ENCODE measurements at places on chromosomes 11 and 22.
A peak's percentile ranks its signal among the peaks of the same experiment; 100 is the strongest.

DNA sequence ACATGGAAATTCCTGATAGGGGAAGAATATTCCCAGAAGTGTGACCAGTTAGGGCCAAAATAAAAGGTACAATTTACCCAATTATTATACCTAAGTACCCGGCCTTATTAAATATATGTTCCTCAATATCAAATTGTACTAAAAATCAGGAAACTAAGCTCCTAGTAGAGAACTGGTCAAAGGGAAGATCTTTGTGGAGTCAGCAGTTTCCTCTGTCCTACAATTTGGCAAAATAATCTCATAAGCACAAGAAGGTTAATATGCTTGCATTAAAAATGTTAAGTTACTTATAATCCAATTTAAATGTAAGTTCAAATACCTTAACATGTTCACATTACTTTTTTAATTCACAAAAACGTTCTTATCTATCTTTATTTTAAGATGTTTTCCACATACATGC, 10.3 kb downstream of the TTC28 start:
- no peak overlapping the region for H3K27ac ChIP-seq
- no peak overlapping the region for H3K4me3 ChIP-seq
- no peak for DNase-seq
- peaks cover 4% of the 10 kb centered on the region for H3K4me1 ChIP-seq
- H3K36me3 ChIP-seq, result no peaks in the 10 kb centered on the region

- H3K36me3 ChIP-seq, result no peaks in the 10 kb centered on the region
- H3K27me3 ChIP-seq, result no peaks in the 10 kb centered on the region
- H3K4me1 ChIP-seq, result peaks cover 16% of the 10 kb centered on the region
- H3K4me3 ChIP-seq, result no peak overlapping the region
- no peak for DNase-seq
Observed at GRCh38 chr11:34311126-34311525, 46.7 kb downstream of the ABTB2 start.

GRCh38 chr11:21066030-21066429, 396.6 kb downstream of the NELL1 start:
- no peak overlapping the region for H3K27ac ChIP-seq
- peaks cover 4% of the 10 kb centered on the region for H3K27me3 ChIP-seq
- H3K4me3 ChIP-seq, result peak overlapping the region; percentile 47
- DNase-seq, result no peak
- peaks cover 9% of the 10 kb centered on the region for H3K4me1 ChIP-seq

GRCh38 chr11:630871-631270, 3.9 kb upstream of the SCT start:
- no peaks in the 10 kb centered on the region for H3K36me3 ChIP-seq
- no peak overlapping the region for H3K4me3 ChIP-seq
- H3K27me3 ChIP-seq, result no peaks in the 10 kb centered on the region
- H3K4me1 ChIP-seq, result no peaks in the 10 kb centered on the region
- no peak for DNase-seq

DNA sequence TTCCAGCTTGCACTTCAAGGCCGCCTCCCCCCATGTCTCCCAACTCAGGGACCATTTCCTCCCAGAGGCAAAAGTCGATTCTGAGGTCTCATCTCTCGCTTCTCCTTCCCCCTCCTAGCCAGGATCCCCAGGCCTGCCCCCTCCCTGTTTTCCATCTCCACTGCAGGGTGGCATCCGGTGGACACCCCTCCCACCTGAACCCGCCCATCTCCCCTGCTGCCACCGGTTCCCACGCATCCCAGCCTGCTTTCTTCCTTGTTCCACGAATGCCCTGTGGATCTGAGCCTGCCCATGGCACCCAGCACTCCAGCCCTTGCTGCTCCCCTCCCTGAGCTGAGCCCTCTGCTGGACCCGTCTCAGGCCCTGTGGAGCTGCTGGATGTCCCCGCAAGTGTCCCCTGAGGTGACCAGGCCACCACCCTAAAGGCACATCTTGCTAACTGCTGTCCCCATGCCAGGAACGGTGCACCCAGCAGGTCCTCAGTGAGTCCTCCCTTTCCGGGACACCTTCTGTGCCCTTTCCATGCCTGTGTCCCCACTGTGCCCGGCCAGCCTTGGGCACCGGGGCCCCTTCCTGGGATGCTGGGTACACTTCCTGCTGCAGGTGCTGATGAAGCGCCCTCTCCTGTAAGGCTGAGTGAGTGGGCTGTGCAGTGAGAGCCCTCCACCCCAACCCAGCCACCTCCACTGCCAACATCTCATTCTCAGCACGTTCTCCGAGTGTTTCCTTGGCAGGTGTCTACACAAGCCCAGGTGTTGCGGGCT, 936 bp downstream of the IL17REL start:
- H3K27ac ChIP-seq, result no peak overlapping the region
- no peaks in the 10 kb centered on the region for H3K36me3 ChIP-seq
- DNase-seq, result no peak

DNA sequence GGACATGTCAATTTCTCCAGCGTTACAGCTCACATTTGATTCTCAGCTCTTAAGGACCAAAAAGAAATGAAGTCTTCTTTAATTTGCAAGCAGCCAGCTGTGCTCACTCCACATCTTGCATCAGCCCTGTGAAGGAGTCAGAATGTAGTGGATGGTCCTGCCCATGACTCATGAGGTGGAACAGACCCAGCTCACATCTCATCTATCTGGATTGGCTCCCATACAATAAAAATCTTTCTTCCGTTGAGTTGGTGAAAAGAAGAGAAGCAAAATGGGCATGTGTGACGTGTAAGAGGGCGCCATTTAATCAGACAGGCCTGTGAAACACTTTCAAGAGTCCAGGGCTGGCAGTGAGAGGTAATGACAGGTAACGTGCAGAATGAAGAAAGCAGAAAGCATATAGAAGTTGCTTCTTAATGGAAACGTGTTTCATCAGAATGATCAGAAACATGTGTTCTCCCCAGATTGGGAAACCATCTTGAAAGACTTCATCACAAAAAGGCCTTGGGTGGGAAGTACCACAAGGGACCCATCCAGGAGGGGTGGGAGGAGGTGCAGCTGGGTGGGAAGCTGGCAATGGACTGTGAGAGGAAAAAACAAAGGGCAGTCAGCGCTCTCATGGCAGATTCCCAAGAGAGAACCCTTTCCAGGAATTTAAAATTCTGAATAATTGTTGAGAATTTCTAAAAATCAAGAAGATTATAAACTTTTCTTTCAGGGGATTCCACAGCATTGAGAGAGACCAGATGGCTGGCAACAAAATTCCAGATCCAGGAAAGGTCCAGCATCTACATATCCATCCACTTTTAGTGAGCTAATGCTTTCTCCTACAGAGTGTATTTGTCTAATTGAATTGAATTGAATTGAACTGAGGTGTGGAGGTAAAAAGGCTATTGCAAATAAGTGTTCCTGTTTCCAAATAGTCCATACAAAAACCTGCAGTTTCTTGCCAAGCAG, 57.0 kb downstream of the ETS1 start:
- peak overlapping the region; percentile 28 for H3K27ac ChIP-seq
- H3K4me3 ChIP-seq, result no peak overlapping the region
- no peaks in the 10 kb centered on the region for H3K36me3 ChIP-seq
- DNase-seq, result no peak

DNA sequence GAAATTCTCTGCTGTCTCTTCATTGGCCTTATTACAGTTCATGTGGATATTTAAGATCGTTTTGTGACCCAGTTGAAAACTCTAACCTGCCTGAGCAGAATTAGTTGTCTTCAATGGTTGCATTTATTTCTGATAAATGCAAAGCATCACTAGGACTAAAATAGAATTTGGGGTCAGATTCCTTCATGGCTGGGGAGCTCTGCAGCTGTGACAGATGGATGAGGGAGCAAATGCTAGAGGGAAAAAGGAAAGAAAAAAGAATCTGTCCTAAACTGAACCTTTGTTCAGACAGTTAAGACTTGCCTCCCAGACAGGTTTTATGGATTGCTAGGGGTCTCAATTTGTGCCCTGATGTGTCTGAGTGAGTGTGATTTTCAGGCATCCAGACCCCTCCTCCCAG, 113.0 kb downstream of the SYT9 start:
- DNase-seq, result no peak
- no peaks in the 10 kb centered on the region for H3K27me3 ChIP-seq
- H3K27ac ChIP-seq, result no peak overlapping the region
- H3K4me1 ChIP-seq, result peaks cover 8% of the 10 kb centered on the region
- H3K36me3 ChIP-seq, result no peaks in the 10 kb centered on the region
- no peak overlapping the region for H3K4me3 ChIP-seq

GRCh38 chr22:31749636-31750364, at the start of gene PRR14L:
Gene PRR14L (minus strand): TSS chr22:31750132. CDS start chr22:31738860, 11,272 bp downstream.
- H3K4me3 ChIP-seq, result peak within 1 kb of the TSS; percentile 81
- H3K27me3 ChIP-seq, result no peaks in the 10 kb centered on the region
- peak within 1 kb of the TSS; percentile 86 for H3K27ac ChIP-seq
- H3K4me1 ChIP-seq, result peaks cover 34% of the 10 kb centered on the region

GRCh38 chr11:62456630-62457029, 37.8 kb downstream of the SCGB1A1 start:
- no peaks in the 10 kb centered on the region for H3K36me3 ChIP-seq
- DNase-seq, result no peak
- no peak overlapping the region for H3K27ac ChIP-seq

GRCh38 chr22:18154821-18155390, 4.9 kb downstream of the USP18 start:
- H3K27me3 ChIP-seq, result no peaks in the 10 kb centered on the region
- H3K4me1 ChIP-seq, result peaks cover 5% of the 10 kb centered on the region
- no peaks in the 10 kb centered on the region for H3K36me3 ChIP-seq
- no peak overlapping the region for H3K27ac ChIP-seq

DNA sequence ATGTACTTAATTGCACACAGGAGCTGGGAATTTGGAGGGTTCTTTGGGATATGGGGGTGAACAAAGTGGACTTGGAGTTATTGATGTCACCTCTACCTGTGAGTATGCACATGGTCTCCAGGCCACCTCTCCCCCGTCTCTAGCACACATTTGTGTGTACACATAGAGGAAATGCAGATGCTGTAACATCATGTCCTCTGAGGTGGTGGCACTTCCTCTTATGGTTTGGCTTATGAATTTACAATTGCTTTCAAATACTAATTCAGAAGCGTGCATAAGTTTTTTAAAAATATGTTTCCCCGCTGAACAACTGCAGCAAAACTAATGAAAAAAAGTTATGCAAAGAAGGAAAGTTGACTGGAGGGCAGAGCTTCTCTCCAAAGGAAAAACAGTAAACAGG, 152.0 kb upstream of the TENM4 start:
- no peaks in the 10 kb centered on the region for H3K27me3 ChIP-seq
- H3K4me1 ChIP-seq, result no peaks in the 10 kb centered on the region
- no peak for DNase-seq
- H3K36me3 ChIP-seq, result no peaks in the 10 kb centered on the region

- no peaks in the 10 kb centered on the region for H3K27me3 ChIP-seq
- no peaks in the 10 kb centered on the region for H3K36me3 ChIP-seq
- no peak overlapping the region for H3K4me3 ChIP-seq
Observed at GRCh38 chr11:2258501-2259465, 11.6 kb downstream of the ASCL2 start.

DNA sequence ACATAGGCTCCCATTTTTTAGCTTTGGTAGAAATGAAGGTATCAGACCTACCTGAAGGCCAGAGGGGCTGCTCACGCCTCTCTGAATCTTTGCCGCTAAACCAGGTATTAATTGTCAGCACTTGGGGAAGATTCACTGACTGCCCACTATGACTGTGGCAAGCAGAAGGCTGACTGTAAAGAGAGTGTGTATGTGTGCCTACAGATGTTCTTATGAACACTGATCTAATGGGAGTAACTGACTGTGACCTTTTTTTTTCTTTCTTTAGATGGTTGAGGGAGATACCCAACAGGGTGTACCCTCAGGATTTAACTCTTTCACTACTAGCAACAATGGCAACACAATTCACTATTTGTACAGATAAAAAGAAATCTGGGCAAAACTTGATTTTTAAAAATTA, at the start of gene RAG2:
Gene RAG2 (minus strand): TSS at position 186 of the 400 bp plus-strand sequence. CDS start 4,068 bp downstream, outside the sequence.
- H3K4me1 ChIP-seq, result no peaks in the 10 kb centered on the region
- no peak for DNase-seq
- H3K36me3 ChIP-seq, result no peaks in the 10 kb centered on the region
- H3K4me3 ChIP-seq, result no peak within 1 kb of the TSS
- H3K27me3 ChIP-seq, result no peaks in the 10 kb centered on the region
- no peak within 1 kb of the TSS for H3K27ac ChIP-seq

DNA sequence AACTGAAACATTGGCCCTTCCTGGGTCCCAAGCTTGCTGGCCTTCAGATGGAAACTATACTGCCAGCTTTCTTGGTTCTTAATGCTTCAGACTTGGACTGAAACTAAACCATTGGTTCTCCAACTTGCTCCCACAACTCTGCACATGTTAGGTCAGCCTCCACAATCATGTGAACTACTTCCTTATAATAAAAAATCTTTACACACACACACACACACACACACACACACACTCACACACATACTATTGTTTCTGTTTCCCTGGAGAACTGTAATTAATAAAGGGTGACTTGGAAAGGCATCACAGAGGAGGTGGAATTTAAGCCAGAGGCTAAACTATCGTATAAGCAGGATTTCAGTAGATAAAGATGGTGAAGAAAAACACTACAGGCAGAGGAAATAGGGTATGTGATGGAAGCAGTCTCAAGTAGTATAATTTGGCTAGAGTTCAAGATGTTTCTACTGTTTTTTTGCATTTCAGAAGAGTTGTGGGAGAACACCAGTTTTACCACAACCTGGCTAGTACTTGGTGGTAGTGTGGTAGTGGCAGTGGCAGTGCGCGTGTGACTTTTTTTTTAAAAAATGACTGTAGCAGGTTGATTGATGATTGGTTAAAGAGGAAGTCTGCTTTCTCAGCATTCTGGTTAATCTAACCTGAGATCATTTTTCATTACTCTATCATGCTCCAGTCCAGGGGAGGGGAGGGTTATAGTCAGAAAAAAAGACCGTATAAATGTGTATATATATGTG, 70.1 kb downstream of the PDE3B start:
- no peaks in the 10 kb centered on the region for H3K27me3 ChIP-seq
- no peak overlapping the region for H3K4me3 ChIP-seq
- H3K4me1 ChIP-seq, result no peaks in the 10 kb centered on the region
- DNase-seq, result no peak

DNA sequence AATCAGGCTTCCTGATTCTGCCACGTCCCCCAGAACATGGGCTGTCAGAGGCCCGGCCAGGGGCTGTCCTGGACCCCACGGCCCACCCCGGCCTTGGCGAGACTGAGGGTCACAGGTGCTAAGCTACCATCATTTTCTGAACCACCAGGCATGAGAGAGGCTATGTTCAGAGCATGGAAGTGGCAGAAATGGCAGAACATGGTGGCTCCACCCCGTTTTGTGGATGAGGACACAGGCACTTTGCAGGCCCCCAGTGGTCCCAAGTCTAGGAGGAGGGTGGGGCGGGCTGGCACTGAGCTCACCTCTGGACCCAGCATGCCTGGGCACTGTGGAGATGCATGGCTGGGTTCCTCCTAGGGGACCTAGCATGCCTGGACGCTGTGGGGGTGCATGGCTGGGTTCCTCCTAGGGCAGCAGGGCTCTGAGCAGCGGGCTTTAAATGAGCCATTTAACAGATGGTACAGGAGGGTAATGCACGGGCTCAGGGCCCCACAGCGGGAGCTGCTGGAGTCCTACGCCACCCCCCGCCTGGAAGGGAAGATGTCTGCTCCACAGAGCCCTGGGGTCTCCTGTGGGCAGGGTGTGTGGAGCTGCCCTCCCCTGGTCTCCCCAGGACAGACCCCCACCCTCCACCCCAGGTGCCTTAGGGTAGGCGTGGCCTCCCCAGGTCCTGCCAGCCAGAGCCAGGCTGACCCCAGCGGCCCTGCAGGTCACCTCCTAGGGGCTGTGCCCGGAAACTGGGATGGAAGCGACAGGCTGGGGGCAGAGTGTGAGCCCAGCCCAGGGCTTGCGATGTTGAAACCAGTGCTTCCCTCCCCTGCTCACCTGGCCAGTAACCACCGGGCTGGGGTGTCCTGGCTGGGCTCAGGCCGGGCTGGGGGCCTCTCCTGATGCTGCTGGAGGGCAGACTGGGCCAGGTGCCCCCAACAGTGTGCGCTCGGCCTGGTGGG, 6.1 kb upstream of the MUC5AC start:
- H3K4me3 ChIP-seq, result no peak overlapping the region
- DNase-seq, result no peak
- H3K4me1 ChIP-seq, result no peaks in the 10 kb centered on the region
- no peaks in the 10 kb centered on the region for H3K36me3 ChIP-seq
- no peak overlapping the region for H3K27ac ChIP-seq

All from Karpas-422 (cell line).